Activated effector memory CD4-positive, alpha-beta T cell treated with Interleukin-2 at 50 U/mL for 16 hours (primary cell): ENCODE measurements at places on chromosomes 12 and 14.

DNA sequence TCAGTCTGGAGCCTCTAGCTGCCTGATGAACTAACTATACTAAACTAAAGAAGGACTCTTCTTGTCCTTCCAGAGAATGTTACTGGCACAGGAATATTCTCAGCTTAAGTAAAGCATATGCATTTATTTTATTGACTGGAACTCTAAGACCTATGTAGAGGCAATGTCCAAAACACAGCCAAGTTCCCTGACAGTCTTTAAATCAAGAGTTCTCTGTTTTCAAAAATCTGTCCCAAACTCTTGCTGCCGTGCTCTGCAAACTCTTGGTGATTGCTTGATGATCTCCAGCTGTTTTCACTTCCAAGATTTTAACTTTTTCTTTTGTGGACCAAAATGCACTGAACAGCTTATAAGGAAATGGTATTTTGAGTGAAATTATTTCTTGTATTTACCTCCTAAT, 67.5 kb upstream of the DAAM1 start:
- DNase-seq = no peak

DNA sequence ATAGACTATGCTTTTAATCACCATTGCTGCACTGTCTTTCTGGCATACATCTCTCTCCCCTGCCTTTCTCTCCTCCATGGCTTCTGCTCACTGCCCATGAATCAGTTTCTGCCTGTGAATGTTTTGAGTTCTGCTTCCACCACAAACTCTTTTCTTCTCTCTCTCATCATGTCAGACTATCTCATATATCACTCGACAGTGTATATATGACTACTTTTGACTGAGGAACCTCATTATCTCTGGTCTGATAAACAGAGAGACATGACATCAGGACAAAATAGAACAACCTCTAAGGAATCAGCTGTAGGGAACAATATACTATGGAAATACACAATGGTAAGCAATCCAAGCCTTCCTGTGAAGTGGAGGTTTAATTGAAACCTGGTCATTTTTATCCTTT, 177.9 kb downstream of the FOXA1 start:
- DNase-seq = no peak

DNA sequence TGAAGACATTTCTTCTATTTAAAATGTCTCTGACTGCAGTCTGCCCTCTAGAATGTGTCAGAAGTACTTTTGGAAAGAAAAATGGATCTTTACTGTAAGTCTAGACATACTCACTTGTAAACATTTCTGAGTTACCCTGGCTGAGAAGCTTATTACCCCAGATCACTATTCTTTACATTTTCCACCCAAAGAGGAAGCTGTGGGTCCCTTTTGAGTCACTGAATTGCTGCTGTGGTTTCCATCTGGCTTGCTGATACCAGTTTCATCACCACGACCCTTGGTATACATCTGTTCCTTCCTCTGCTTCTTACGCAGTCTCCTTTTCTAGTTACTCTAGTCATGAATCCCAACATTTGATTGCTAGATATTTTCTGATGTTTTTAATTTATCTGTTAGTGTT, 20.2 kb upstream of the CLEC4D start:
- no peak for DNase-seq

DNA sequence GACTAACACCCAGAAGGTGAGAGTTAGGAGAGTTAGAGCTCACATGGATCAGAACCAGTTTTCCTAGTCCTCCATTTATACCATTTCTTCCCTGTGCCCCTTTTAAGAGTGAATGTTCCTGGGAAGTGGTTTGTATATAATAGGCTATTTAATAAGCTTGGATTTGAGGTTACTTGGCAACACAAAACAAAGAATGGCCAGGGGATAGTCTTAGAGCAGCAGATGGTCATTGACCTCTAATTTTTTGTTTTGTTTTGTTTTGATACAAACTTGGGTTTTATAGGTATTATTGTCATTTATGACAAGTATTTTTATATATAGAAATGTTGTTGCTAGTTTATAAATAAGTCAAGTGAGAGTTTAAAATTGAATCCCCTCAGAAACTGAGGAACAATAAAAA, 35.8 kb downstream of the VEZT start:
- DNase-seq = no peak

DNA sequence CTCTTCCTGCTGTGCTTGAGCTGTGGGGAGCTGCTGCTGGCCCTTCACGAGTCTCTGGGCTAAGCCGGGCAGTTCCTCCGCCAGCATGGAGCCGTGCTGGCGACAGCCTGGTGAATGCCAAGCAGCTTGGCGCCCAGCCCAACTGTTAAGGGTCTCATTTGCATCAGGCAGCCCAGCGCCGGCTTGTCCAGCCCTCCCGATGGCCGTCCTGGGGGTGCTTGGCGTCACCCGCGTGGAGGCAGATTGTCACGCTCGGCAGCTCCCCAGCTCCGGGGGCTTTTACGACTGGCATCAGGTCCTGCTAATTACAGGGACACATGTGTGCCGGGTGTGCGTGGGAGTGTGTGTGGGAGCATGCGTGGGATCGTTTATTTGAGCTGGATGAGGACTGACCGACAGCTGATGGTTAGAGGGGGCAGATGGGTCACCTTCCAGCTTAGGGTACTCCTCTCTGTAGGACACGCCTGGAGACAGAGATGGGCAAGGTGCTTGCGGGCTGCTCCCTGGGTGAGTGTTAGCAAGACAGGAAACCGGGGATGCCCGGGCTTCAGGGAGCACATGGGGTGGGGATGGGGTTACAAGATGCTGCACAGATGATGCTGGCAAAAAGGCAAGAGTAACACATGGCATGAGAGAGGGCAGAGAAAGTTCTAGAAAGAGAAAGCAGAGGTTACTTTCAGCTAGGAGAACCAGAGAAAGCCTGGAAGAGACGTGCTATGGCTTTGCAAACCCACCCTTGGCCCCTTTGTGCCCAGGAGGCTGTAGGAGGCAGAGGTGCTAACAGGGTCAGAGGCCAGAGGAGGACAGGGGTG, 64.1 kb downstream of the KIF26A start:
- DNase-seq = no peak

- no peak for DNase-seq
Observed at GRCh38 chr12:4137015-4137414, 136.5 kb upstream of the CCND2 start.

DNA sequence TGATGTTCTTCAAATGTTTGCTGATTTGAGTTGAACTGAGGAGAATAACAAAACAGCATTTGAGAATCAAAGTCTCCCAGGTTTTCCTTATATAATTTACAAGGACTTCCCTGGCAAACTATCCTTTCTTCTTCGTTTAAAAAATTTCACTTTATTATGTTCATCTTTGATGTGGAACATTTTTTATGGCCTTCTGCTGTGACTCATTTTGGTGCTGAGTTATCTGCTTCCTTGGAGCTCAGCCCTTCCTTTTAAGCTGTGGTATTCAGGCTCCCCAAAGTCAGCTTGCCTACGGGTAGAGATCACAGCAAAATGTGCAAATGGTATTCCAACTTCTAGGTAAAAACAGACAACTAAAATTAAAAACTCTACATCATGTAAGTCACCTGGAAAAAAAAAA, 1.4 kb upstream of the ANO4 start:
- DNase-seq = no peak

DNA sequence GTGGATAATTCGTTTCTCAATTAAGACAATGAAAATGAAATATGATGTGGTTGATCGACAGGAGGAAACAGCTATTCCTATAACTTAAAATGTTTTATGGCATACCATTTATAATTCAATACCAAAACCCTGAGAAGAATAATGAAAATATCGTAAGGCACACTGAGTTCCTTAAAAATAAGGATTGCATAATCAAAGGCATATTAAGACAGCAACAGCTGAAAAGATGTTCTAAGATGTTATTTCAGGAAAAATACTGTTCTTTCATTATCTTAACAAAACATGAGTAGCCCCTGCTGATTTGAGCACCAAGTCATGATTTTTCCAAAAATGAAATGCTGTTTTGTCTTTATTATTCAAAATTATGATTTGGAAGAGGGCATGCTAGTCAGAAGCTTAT, 189.4 kb upstream of the ALG10 start:
- DNase-seq = no peak

- DNase-seq = no peak
Observed at GRCh38 chr14:99333841-99334635, 62.0 kb upstream of the BCL11B start.

- DNase-seq = no peak
Observed at GRCh38 chr12:45575823-45576475, 153.6 kb upstream of the ARID2 start.

GRCh38 chr12:49348781-49349180, 2.1 kb downstream of the DNAJC22 start:
- no peak for DNase-seq
